ENCODE measurements at places on chromosomes 7 and 10.

GRCh38 chr7:27762062-27762461 lies 22.1 kb downstream of the TAX1BP1 start:
- no peak for DNase-seq

DNA sequence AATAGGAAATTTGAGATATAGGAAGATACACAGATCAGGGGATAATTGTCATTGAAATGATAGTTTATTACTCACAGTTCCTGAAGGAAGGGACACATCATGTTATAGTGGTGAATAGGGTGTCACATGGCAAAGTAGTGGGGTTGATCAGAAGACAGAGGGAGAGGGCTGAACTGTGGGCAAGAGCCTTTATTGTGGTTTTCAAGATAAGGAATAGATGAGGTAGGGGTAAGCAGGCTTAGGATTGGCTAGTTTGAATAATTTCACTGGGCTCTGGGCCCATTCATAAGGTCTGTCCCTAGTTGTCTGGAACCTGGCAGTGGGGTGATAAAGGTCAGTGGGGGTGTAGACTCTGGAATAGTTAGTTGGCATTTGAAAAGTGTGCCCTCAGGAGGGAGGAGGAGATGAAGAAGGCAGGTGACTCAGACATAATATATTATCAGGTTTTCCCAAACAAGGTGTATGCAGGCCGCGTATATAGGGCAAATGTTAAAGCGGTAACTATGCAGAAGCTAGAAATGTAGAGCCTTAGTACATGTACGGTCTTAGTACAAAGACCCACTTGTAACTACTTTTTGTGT lies 18.5 kb downstream of the FGL2 start:
- no peak for DNase-seq

- no peak for DNase-seq
These were observed 93.4 kb downstream of the SNX13 start for GRCh38 chr7:17846935-17847334.

- DNase-seq = no peak
These were observed 265.2 kb upstream of the PPP2R2D start for GRCh38 chr10:131635564-131636015.

DNA sequence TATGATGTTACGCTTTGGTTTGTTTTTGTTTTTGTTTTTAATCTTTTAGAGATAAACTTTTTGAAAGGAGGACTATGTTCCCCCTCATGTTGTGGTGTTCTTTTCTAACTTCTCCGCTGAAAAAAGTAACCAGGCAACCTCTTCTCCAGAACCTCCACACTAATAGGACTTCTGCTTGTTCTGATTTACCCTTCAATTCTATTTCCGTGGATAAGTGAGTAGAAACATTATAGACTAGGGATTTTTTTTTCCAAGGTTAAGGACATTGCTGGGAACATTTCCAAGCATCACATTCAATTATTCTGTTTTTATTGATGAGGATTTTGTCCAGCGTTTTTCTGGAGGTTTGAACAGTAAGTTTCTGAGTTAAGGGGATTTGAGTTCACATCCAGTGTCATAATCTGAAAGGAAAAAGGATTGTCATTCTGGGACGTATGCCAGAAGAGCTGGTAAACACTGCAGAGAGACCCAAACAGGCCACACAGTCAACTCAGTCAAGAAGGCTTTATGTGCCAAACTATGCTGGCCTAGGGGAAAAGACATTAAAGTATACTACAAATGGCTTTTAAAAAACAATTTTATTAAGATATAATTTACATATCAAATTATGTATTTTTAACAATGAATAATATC lies 28.3 kb upstream of the RALA start:
- DNase-seq = no peak

DNA sequence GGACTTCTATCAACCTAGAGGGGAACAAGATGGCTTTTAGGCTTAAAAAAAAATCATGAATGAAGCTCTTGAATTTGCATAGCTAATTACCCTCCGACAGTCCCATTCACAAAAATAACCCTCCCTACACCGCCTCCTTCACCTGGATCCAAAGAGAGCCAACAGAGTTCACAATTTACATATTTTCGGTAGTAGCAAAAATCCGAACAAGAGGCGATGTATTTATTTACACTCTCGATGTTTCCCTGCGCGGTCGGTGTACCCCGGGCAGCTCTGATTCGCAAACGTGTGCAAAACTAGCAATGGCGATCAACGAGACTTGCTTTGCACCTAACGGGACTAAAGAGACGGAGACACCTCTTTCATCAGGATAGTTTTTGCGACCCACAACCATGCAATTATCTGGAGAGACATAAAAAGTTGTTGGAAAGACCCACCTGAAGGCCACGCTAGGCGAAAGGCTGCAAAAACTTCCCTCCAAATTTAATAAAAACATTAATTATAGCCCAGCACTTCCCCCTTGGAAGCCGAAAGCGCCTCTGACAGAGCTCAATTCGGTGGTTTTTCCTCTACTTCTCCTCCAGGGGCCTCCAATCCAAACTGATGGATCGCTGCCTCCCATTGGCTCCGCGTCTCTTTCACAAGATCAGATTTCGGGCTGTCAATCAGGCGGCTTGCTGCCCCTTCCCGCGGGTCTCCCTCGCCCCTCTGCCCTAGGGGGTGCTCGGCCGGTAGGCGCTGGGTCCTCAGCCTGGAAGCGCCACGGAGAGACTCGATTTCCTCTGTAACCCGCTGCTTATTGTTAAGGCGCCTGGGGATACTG lies at the start of gene ETV1:
ETV1 (minus strand) TSS at position 541 of the 823 bp plus-strand sequence. CDS start 614 bp downstream, outside the sequence.
- DNase-seq = no peak

- no peak for DNase-seq
These were observed 10.7 kb upstream of the FHIP2A start for GRCh38 chr10:114810926-114811325.

GRCh38 chr10:53903756-53904155 lies 897.3 kb downstream of the PCDH15 start:
- DNase-seq = no peak

GRCh38 chr10:116629340-116629739 lies 8.6 kb downstream of the PNLIPRP2 start:
- no peak for DNase-seq

DNA sequence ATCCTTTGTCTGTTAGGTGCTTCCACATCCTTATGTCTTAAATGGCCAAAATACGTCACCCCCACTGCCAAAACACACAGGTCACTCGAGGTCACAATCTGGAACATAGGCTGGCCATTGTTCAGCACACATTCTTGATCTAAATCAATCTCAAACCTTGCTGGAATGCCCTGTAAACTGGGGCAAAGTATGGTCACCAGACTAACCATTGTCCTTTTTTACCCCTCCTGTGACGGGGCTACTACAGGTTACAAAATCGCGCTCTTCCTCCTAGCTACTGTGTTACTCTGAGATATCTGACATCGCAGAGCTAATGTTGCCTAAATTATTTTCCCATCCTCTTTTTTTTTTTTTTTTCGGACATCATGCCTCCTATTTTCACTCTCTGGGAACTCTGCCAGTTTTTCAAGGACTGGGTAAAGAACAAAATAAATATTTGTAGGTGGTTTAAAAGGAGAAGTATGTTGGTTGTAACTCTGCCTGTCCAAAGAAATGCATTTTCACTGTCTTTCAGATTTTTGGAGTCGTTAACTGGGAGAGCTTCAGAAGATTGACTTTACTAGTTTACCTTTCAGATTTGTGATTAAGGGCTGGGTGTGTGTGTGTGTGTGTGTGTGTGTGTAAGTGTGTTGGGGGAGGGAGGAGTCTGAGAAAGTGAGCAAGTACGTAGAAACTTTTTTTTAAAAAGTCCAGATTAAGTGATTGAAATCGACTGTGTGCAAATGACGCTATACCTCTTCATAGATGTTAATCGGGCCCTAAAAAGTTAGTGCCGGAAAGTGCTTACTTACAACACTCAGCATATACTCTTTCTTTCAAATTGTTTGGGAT lies 942 bp upstream of the KIAA1217 start:
- DNase-seq = no peak

DNA sequence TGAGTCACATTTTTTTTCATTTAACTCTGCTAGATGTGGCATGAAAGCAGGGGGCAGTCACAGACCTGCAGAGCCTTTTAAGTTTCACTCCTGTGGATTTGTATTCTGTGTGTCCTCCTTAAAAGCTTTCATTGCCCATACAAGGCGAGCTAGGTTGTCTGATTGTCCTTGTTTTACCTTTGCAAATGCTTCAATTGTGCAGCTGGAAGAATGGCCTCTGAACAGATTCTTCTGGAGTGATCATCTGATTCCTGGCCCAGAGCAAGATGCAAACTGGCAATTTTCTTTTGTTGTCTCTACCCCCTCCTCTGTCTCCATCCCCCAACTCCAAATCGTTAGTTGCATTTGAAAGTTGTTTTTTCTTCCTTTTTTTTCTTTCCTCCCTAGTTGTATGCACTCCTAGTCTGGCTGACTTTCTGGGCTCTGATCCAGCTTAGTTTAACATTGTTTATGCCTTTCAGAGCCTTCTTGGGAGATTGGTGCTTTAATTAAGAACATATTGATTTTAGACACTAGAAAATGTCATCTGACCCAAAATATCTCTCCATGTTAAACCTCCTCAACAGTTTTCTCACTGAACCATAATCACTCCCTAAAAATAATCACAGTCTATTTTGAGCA lies 150.2 kb downstream of the REEP3 start:
- DNase-seq = no peak

DNA sequence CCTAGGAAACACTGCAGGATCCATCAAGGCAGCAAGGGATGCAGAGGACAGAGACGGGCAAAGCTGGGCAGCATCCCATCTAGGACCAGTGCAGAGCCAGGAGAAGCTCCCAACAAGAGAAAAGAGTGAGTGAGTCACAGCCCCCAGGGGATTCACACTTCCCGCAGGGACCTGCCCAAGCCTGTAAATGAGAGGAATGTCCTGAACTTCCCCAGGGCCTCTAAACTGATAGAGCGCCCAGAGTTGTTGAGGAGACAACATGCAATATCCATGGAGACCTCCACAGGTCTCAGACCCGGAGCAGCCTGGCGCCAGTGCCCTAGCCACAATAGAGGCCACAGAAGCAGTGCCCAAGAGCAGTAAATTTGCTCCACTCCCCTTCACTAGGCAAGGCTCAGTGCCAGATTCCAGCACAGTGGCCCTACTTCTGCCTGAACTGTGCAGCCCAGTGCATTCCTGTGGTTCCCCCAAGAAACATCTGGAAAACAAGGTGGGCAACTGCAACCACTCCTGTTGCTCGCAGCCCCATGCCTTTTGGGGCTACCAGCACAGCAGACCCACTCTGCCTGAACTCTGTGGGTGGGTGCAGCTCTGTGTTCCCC lies 567.5 kb downstream of the POM121L12 start:
- no peak for DNase-seq

- DNase-seq = no peak
These were observed 48.6 kb upstream of the APBB1IP start for GRCh38 chr10:26389533-26389932.

- no peak for DNase-seq
These were observed 66.3 kb downstream of the AVL9 start for GRCh38 chr7:32561613-32562012.

DNA sequence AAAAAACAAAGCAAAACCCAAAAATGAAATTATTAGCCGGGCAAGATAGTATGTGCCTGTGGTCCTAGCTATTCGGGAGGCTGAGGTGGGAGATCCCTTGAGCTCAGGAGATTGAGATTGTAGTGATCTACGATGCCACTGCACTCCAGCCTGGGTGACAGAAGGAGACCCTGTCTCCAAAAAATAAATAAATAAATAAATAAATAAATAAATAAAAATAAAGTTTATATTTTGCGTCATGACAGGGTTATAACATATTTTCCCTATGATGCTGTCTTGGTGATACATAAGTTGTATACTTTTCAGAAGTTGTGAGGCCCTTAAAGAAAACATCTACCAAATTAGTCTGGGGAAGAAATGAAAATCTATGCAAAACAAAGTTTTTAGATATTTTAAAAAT lies 94.5 kb upstream of the MKLN1 start:
- no peak for DNase-seq

DNA sequence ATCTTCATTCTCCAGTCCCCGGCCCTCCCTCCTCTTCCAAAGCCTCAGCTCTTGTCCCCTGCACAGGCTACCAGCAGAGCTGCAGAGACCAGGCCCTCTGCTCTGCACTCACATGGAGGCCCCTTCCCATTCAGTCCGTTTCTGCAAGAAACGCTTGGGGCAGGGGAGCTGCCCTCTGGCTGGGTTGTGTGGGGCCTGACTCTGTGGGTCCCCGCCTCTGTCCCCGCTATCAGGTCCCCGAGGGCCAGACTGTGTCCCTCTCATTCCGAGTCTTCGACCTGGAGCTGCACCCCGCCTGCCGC lies 1.5 kb downstream of the PCOLCE start:
- DNase-seq = no peak

- no peak for DNase-seq
These were observed 15.0 kb downstream of the TAS2R60 start for GRCh38 chr7:143458263-143458662.

DNA sequence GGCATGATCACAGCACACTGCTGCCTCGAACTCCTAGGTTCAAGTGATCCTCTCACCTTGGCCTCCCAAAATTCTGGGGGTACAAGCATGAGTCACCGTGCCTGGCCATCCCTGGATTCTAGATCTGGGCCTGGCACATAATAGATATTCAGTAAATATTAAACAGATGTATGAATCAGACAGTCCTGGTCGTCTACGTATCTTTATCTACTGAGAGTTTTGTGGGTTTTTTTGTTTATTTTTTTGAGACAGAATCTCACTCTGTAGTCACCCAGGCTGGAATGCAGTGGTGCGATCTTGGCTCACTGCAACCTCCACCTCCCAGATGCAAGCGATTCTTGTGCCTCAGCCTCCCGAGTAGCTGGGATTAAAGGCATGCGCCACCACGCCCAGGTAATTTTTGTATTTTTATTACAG lies 24.3 kb upstream of the ITGB1 start:
- no peak for DNase-seq

GRCh38 chr7:1449501-1449900 lies 9.8 kb downstream of the MICALL2 start:
- DNase-seq = no peak

- DNase-seq = no peak
These were observed 1.6 kb upstream of the COL13A1 start for GRCh38 chr10:69800109-69800508.

- no peak for DNase-seq
These were observed 161.4 kb downstream of the ELMO1 start for GRCh38 chr7:37287131-37287855.

- DNase-seq = no peak
These were observed 26.8 kb downstream of the TRDMT1 start for GRCh38 chr10:17174626-17175025.

DNA sequence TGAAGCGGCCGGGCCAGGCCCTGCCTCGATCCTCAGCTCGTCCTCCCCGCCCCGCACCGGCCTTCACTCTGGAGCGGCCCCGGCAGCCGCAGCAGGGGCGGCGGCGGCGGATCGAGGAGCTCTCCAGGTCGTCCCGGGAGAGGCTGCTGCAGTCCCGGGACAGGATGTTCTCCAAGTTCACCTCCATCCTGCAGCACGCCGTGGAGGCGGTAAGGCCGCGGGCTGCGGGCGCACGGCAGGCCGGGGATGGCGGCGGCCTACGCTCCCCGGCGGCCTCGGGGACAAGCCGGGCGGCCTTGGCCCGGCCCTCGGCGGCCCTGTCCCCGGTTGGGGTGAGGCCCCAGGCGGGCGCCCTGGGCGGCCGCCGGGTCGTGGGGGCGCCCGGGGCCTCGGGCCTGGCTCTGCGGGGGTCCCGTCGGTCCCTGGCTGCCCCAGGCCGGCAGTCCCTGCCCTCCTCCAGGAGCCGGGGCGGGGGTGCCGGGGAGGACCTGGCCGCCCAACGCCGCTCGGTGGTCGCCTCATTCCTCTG lies 399 bp downstream of the FHIP2A start:
- peak; percentile 11 for DNase-seq

Data from activated T-helper 1 cell treated with anti-CD3 and anti-CD28 coated beads, Interleukin-2, amount 50 U/mL, for 16 hours (primary cell).